Epithelial cell of proximal tubule (primary cell): ENCODE measurements at places on chromosomes 13 and 19.

DNA sequence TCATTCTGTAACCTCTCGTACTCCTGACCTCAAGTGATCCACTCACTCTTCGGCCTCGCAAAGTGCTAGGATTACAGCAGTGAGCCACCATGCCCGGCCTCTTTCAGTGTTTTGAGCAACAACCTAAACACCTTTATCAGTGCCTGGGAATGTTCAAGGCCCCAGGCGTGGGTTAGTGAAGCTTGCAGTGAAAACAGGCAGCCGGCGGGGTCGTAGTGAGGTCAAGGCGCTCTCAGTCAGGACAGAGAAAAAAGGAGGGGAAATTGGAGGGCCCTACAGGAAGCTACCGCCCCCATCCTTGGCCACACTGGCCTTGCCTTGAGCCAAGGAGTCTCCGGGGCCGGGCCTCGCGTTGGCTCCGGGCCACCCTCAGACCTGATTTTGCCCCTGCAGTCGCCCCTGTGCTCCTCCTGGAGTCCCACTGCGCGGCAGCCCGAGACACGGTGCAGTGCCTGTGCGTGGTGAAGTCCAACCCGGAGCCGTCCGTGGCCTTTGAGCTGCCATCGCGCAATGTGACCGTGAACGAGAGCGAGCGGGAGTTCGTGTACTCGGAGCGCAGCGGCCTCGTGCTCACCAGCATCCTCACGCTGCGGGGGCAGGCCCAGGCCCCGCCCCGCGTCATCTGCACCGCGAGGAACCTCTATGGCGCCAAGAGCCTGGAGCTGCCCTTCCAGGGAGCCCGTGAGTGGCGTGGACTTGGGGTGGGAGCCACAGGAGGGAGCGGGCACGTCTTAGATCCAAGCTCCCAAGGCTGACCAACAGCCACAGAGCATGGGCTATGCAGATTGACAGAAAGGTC lies 17.7 kb downstream of the MAG start:
- peak; percentile 18 for DNase-seq

GRCh38 chr19:19025861-19026260 lies 7.5 kb downstream of the SUGP2 start:
- DNase-seq: no peak

- no peak for DNase-seq
These were observed 5.9 kb upstream of the MLNR start for GRCh38 chr13:49213997-49214916.

GRCh38 chr19:30455881-30456280 lies 83.7 kb downstream of the ZNF536 start:
- no peak for DNase-seq
